ENCODE measurements at places on chromosomes 6 and 20. TPM values are rescaled to one million over a fixed set of nuclear protein-coding genes. Genes with fewer than 3 reads are reported as not detected.

The ULBP3 gene
- 2.0 TPM for total RNA-seq

The MRPL18 gene
- total RNA-seq, result 66.0 TPM

The RTN4IP1 gene
- 5.8 TPM for total RNA-seq

The TBC1D7 gene
- 27.0 TPM for total RNA-seq

The ENPP4 gene
- total RNA-seq, result 36.0 TPM

The DYNLT2 gene
- 0.20 TPM for total RNA-seq

The B3GAT2 gene
- total RNA-seq, result 0.07 TPM

The EYS gene
- total RNA-seq, result not detected

The RSPO3 gene
- 0.75 TPM for total RNA-seq

The SFTA2 gene
- total RNA-seq, result not detected

The SOX18 gene
- total RNA-seq, result 17.2 TPM

The PHF3 gene
- 34.6 TPM for total RNA-seq

The HLA-F gene
- total RNA-seq, result 36.7 TPM

The MOXD1 gene
- total RNA-seq, result 2.5 TPM

The TMEM239 gene
- total RNA-seq, result not detected

The HUS1B gene
- 0.47 TPM for total RNA-seq

The DUSP22 gene
- 54.1 TPM for total RNA-seq

The COL21A1 gene
- total RNA-seq, result 89.7 TPM

The ZNF165 gene
- 0.47 TPM for total RNA-seq

The KIF16B gene
- total RNA-seq, result 23.0 TPM

The ZC3H12D gene
- total RNA-seq, result 1.3 TPM

The RAET1L gene
- total RNA-seq, result not detected

The CST9 gene
- not detected for total RNA-seq

The FITM2 gene
- 143 TPM for total RNA-seq

The BPIFB1 gene
- total RNA-seq, result not detected

The TRIM10 gene
- total RNA-seq, result not detected

The PRRT1 gene
- total RNA-seq, result 1.1 TPM

The SLC13A3 gene
- total RNA-seq, result 0.37 TPM

The RAET1G gene
- 1.6 TPM for total RNA-seq

The MYCT1 gene
- total RNA-seq, result 15.0 TPM

The FHL5 gene
- 0.35 TPM for total RNA-seq

The SLPI gene
- total RNA-seq, result 57.3 TPM

The AARS2 gene
- 6.5 TPM for total RNA-seq

The CLVS2 gene
- total RNA-seq, result not detected

The EDN3 gene
- total RNA-seq, result not detected

The PROKR2 gene
- total RNA-seq, result not detected

The ALDH8A1 gene
- total RNA-seq, result not detected

The SNAP25 gene
- total RNA-seq, result 0.74 TPM

The ARG1 gene
- 0.30 TPM for total RNA-seq

The LY6G6F gene
- not detected for total RNA-seq

The TPD52L1 gene
- total RNA-seq, result 96.7 TPM
